ENCODE measurements at places on chromosomes 16 and 17. TPM values are rescaled to one million over a fixed set of nuclear protein-coding genes. Genes with fewer than 3 reads are reported as not detected.
A peak's percentile ranks its signal among the peaks of the same experiment; 100 is the strongest.

- ATAC-seq: peak; percentile 30
Measured at GRCh38 chr17:35313875-35314409, 59.5 kb downstream of the SLFN11 start.

DNA sequence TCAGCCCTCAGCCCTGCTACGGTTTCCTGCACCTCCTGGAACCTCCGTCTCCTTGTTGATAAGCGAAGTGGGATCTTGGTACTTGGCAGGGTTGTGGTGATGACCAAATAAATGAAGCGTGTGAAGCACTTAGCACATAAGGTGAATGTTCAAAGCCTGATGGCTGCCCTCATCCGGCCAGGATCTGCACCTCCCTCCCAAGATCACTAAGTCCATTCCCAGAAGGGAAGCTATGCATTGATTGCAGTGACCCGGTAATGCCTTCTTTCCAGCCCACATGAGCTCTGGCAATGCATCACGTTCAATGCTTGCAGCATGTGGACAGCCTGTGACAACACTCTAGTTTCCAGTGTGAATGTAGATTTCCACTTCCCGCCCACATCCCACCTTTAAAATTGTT is 24.9 kb upstream of the RHOT1 start:
- ATAC-seq: no peak

DNA sequence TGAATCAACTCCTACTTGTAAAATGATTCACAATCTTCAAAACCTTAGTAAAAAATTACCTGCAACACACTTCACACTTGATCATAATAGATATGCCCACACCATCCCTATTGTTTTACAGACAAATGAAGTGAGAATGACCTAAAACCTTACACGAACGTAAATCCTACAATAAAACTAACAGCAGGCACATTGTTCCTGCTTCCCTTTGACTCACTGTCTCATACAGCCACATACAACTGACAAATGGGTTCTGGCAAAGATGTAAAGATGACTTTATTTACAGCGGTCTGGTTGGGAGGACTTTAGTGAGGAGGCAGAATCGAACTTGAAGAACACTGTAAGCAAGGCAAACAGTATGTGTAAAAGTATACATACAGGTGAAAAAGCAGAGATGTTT is 188.7 kb downstream of the MYO1D start:
- no peak for ATAC-seq

- no peak for ATAC-seq
Measured at GRCh38 chr16:4465977-4466779, 8.2 kb downstream of the NMRAL1 start.

DNA sequence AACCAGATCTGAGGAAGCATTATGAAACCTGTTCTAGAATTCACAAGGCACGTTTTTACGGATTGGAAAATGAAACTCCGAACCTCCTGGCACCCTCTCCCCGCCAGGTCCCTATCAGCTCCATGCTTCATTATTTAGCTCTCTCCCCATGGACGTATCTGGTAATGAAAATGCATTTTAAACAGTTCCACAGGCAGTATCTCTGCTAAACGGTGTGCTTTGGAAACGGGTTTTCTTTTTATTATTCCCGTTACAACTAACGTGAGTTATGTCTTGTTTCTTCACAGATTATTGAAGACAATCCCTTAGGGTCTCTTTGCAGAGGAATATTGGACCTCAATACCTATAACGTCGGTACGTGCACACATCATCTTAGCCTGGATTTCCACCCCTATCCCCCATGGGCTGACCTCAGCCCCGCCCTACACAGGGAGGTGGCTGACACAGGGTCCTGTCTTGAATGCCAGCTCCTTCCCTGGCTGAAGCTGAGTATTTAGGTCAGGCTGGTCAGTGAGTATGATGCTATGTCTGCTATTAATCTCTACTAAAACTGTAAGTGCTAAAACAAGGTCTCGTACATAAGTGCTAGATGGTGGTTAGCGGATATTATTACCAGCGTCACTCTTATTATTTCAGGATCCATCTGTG is 82.9 kb downstream of the SDR42E1 start:
- no peak for ATAC-seq

DNA sequence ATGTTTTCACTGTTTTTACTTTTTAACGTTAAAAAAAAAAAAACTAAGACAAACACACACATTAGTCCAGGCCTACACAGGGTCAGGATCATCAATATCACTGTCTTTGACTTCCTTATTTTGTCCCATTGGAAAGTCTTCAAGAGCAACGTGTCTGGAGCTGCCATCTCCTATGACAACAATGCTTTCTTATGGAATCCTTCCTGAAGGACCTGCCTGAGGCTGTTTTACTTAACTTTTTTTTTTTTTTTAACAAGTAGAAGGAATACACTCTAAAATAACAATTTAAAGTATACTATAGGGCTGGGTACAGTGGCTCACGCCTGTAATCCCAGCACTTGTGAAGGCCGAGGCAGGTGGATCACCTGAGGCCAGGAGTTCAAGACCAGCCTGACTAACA is 71.8 kb upstream of the BCAR1 start:
- ATAC-seq: peak; percentile 70

KREMEN2 gene
- 1.3 TPM for total RNA-seq

DNA sequence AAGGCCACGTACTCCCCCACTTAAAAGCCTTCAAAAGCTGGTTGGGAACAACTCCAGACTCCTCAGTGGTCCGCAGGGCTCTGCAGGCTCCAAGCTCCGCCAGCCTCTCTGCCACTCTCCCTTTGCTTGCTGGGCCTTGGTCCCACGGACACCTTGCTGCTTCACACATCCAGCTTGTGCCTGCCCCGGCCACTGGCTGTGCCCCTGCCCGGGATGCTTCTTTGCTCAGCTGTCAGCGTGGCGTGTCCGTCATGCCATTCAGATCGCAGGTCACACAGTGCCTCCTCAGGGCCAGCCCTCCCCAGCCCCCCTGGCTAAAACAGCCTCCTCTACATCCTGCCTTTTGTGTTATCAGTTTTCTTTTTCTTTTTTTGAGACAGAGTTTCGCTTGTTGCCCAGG is 11.8 kb downstream of the ASPHD1 start:
- ATAC-seq: no peak

- ATAC-seq: no peak
Measured at GRCh38 chr16:84649511-84649861, 1.2 kb downstream of the KLHL36 start.

- peak; percentile 99 for ATAC-seq
Measured at GRCh38 chr17:56833809-56834379, at the start of the genes C17orf67 and DGKE. C17orf67 (minus strand) TSS chr17:56833920; CDS start chr17:56815810, 18,110 bp downstream. DGKE (plus strand) TSS chr17:56834151; CDS start chr17:56834796, 645 bp downstream.

All from esophagus mucosa (tissue), 1 donor.